ENCODE measurements at places on chromosomes 5 and 9.

- no peak for DNase-seq
Observed at GRCh38 chr5:107968406-107968843, 297.7 kb upstream of the EFNA5 start.

GRCh38 chr5:176540956-176541337, 3.7 kb upstream of the RNF44 start:
- DNase-seq = no peak

DNA sequence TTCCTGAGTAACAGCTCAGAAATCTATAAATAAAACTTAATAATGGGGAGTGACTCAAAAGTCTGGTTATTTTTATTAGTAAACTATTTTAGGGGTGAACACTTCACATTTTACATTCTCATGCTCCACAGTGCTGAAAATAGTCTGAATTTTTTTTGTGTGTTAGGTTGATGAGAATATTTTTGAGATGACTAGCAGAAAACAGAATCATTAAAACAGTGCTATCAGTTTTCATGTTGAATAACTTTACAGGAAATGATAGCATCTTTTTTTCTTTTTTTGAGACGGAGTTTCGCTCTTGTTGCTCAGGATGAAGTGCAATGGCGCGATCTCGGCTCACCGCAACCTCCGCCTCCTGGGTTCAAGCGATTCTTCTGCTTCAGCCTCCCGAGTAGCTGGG, 60.3 kb downstream of the TMC1 start:
- DNase-seq = no peak

GRCh38 chr5:111447822-111448221, 64.5 kb downstream of the STARD4 start:
- DNase-seq = peak; percentile 10

DNA sequence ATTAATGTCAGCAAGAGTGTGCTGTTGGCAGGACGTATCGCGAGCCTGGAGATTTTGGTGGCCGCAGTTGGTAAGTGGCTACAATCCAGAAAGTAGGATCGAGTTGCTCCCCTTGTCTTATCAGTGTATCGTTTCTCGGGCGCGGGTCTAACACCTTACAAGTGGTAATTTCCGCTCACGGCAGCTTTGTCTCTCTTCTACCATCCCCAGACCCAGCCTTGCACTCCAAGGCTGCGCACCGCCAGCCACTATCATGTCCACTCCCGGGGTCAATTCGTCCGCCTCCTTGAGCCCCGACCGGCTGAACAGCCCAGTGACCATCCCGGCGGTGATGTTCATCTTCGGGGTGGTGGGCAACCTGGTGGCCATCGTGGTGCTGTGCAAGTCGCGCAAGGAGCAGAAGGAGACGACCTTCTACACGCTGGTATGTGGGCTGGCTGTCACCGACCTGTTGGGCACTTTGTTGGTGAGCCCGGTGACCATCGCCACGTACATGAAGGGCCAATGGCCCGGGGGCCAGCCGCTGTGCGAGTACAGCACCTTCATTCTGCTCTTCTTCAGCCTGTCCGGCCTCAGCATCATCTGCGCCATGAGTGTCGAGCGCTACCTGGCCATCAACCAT, 1.1 kb downstream of the PTGER4 start:
- DNase-seq = peak; percentile 66

DNA sequence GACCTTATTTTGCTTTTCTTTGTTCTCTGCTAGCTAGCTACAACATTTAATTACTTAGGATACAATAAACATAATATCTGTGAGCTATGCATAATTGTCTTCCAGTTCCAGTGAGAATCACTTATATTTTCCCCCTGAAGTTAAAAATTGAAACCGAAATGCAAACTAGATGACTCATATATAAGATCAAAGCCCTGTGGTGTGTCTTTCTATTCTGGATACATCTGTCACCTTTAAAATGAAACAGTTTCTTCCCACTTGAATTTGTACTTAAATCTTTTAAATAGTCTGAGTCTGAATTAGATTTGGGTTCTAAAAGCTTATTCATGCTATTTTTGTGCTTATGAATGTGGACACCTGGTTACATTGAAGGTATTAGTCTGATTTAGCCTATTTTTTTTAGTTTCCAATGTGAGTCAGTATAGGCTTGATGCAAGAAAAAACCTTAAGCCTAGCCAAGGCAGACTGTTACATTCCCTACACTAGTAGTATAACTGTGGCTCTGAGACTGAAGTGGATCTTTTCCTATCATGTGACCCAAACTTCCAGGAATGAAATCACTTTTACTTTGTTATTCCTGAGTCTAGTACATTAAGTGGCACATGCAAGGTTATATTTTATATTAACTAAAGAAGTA, 703.5 kb upstream of the RGMB start:
- DNase-seq = no peak

DNA sequence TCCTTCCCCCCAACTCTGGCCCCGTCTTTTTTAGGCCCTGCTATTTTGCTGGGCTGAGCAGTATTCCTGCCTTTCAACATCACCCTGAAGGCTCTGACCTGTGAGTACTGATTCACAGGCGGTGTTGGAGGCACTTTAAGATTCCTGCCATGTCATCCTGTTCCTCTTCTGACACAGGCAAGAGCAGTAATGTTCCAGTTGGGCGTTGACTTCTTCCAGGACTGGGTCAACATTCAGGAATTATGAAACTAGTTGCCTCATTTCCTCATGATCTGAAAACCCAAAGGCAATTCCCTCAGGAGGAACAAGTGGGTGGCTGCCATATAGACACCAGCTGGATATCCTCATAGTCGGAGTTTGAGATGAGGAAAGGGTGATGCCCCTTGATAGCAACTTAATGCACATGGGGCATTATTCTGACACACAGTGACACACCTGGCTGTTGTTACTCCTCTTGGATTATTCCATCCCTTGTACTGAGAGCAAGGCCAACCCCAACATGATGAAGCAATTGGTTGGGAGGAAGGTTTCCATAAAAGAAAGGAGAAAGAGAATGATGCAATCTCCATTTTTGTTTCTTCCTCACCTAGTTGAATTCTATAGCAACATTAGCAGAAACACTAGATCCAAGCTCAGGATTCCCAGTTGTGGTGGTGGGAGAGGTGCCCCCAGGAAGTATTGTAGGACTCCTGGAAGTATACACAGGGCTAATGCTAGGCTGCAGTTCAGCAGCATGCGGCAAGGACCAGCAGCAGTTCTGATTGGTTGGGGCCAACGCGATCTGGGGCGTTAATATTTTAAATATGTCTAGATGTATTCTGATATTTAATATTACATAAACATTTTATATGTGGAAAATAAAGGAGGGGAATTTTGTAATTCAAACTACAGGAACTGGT, 19.6 kb upstream of the GLRX start:
- DNase-seq = no peak

- DNase-seq = no peak
Observed at GRCh38 chr9:93258818-93259489, 75.0 kb downstream of the WNK2 start.

GRCh38 chr5:39409033-39409432, 15.7 kb downstream of the DAB2 start:
- no peak for DNase-seq

DNA sequence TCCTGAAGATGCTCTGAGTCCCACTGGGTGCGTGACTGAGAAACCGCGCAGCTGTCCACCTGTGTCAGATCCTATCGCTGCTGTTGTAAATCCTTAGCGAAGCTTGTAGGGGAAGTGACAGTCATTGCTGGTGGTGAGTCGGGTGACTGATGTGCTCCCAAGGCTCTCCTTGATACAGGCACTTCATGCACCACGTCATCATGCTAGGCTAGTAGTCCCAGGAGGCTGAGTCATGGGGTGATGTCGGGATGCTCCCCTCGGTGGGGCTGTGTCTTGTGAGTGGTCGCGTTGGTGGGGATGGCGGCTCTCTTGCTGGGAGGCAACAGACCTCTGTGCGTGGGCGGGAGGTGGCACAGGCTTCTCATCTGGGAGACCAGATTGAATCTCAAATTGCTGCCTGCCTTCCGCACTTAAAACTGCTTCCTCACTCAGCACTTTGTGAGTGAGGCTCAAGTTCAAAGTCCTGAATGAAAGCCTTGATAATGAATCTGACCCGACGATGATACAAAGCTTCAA, 84.7 kb downstream of the CSNK1A1 start:
- no peak for DNase-seq

GRCh38 chr5:132998556-132998955, 27.8 kb downstream of the ZCCHC10 start:
- no peak for DNase-seq

DNA sequence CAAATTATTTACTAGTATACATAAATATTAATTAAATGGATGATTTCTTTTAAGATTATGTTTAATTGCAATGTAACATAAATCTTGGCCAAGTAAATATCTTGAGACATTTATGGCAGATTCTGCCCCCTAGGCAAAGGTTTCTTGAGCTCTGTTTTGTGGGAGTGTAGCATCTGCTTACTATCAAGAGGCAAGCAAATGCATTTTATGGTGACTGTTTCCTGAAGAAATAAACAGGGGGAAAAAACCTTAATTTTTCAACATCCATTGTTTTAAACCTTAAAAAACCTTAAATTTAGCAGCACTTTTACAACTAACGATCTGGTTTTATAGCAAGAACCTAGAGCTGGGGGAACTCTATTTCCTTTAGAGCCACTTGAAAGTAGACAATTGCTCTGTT, 25.7 kb upstream of the FREM1 start:
- no peak for DNase-seq

DNA sequence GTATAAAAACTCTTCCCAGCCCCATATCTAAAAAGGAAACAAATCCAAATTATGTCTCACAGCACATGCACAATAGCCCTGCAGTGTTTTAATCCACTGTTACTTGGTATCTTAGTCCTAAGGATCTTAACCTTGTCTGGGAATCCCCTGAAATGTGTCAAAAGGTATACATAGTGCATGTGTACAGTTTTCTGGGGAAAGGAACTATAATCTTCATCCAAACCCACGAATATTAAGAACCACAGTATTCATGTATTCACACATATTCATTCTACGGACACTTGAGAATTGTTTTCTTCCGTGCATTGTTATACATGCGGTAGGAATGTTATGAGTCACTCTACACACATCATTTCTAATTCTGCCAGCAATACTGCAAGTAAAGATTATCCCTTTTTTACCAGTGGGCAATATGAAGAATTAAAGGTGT, 47.8 kb upstream of the SNX2 start:
- peak; percentile 89 for DNase-seq

DNA sequence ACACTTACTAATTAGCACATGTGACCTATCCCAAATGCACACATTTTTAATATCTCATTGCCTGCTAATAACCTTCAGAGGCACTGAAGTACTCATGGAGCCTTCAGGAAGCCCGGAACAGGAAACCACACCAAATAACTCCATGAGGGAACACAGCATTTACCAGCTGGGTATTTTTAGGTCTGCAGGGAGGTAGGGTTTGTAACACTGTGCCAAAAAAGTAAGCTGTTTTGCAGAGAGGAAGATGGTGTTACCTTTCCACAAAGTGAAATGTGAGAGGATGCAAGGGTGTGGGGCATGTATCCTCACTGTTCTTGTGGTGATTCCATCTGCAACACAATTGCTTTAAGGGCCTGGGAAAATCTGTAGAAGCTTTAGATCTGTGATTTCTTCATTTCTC, 64.4 kb downstream of the NUDT12 start:
- DNase-seq = no peak
